ENCODE measurements at places on chromosomes 1 and 21.

GRCh38 chr1:55235722-55236121 lies 20.6 kb upstream of the USP24 start:
- no peak for DNase-seq

DNA sequence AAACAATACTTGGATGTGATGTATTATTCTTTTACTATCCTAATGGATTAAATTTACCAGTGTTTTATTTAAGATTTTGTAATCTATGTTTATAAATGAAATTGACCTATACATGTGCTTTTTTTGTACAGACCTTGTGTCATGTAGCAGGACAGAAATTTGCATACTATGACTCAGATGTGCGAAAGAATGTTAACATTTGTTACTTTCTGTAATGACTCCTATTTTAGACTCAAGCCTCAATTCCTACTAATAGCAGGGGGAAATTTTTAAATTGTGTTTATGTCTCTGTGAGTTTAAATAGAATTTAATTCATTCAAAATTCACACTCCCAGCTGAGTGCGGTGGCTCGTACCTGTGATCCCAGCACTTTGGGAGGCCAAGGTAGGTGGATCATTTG lies 21.8 kb upstream of the RIMKLA start:
- no peak for DNase-seq

- no peak for DNase-seq
Observed at GRCh38 chr1:193417945-193418744, 231.7 kb upstream of the B3GALT2 start.

DNA sequence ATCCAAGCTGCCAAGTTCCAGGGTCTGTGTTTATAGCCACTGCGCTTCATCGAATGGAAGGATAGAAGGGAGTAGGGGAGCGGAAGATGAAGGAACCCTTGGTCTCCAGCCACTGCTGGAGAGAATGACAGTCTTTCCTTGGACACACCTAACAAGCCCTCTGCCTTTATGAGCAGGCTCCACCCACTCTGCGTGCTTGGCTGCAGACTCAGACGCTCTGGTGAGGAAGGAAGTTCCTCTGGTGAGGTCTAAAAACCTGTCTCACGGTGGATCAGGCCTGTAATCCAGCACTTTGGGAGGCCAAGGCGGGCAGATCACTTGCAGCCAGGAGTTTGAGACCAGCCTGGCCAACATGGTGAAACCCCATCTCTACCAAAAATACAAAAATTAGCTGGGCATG lies 55.4 kb downstream of the MATN1 start:
- DNase-seq: no peak

GRCh38 chr1:225437710-225438437 lies 10.0 kb upstream of the LBR start:
- no peak for DNase-seq

- peak; percentile 29 for DNase-seq
Observed at GRCh38 chr1:244801246-244801645, 34.2 kb upstream of the COX20 start.

- no peak for DNase-seq
Observed at GRCh38 chr1:186429017-186429416, 31.9 kb downstream of the PDC start.

- DNase-seq: no peak
Observed at GRCh38 chr1:8020032-8020431, 6.1 kb downstream of the ERRFI1 start.

Data from stimulated activated CD8-positive, alpha-beta memory T cell treated with anti-CD3 and anti-CD28 coated beads, Interleukin-2, amount 100 ng/mL, for 1 hour (primary cell).